ENCODE measurements at places on chromosomes 5 and 9. TPM values are rescaled to one million over a fixed set of nuclear protein-coding genes. Genes with fewer than 3 reads are reported as not detected.

DNA sequence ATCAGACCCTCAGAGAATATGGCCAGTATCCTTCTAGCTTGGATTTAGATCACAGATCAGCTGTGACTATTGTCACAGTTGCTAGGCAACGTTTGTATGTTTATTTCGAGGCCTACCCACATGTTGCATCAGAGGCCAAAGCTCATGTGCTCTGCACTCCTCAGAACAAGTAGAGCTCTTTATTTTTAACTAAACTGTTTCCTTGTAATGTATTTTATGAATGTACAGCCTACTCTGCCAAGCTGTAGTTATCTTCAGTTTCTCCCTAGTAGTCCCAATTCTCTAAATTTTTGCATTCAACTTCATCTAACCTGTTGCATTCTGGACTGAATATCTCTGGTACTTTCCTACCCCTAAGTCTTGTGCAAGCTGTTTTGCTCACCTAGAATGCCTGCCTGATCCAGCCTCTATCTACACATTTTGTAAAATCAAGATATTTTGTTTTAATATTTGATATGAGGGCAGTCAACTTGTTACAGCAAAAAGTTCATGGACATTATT is 52.8 kb downstream of the CAST start:
- peak; percentile 97 for DNase-seq

PTPN3 gene
- 42.7 TPM for polyA plus RNA-seq

DNA sequence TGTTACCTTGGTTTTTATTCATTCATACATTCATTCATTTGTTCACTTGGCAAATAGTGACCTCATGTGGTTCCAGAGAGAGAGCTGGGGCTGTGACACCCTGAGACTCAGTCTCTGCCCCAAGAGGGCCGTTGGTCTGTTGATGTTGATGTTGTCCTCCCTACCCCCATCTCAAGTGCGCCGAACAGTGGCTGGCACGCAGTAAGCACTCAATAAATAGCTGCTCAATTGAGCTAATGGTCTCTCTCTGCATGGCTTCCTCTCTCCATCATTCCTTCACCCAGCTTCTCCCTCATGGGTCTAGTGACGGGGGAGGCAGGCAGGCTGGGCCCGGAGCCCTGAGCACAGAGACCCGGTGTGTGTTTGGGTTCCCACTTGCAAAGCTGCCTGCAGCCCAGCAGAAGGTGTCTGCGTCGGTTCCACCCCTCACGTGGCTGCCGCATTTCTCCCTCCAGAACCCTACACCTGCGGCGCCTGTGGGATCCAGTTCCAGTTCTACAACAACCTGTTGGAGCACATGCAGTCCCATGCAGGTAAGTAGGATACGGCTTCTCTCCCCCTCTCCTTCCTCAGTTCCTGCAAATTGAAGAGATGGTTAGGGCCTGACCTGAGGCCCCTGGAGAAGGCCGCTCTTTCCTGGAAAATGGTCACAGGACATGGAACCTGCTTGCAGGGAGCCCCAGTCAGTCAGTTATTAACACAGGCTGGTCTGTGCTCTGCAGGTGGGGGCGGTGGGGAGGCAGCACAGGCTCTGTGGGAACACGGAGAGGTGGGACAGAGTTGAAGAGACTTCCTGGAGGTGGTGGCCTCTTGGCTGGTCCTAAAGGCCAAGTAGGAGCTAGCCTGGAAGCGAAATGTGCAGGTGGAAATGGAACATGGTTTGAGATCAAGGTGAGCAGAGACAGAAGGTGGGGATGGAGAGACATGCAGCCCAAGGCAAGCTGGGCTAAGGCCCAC is 42.0 kb downstream of the AMBP start:
- no peak for DNase-seq

PRSS3 gene
- polyA plus RNA-seq = 505 TPM

GRCh38 chr9:114559830-114560513 is 27.6 kb upstream of the ATP6V1G1 start:
- DNase-seq = peak; percentile 13

DNA sequence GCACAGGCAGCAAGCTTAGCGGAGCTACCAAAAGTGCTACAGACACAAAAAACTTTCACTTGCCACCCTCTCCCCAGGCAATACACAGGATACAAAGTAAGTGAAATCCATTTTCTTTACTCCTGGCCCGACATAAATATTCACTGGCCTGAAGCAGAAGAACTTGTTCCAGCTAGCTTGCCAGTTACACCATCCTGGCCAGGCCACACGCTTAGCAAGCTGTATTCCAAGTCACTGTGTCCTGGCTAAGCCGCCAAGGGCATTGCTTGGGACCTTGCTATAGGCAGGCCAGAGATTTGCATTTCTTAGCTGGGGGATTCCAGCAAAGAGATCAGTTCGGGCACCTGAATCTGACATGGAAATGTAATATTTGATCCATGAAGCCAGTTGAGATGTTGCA is 71.0 kb upstream of the SLC1A3 start:
- no peak for DNase-seq

DNA sequence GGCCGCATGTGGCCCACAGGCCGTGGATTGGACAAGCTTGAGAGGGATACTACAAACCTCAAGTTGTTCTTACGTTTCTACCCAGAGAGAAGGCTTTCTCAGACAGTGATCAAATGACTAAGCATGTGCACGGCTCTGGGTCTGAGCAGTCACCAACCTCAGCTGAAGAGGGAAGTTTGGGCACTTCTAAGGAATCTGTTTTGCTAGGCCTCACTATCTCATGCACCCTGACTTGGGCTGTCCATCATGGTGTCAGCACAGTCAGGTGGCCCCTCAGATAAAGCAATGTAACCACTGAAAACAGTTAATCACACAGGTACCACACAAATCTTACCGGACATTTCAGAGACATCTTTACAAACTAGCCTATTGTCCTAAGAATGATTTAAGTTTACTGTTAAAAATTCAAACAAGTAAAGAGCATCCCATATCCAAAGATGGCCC is 24.6 kb downstream of the CSF2 start:
- DNase-seq = no peak

DNA sequence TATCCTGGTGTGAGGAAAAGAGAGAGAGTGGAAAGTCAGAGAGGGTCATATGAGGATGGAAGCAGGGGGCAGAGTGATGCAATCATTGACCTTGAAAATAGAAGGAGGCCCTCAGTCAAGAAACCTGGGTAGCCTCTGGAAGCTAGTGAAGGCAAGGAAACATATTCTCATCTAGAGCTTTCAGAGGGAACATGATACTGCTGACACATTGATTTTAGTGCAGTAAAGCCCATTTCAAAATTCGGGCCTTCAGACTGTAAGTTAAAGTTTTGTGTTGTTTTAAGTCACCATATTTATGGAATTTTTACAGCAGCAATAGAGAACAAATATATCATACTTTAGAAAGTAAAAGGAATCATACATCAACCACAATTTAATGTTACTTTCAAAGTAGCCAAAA is 87.0 kb downstream of the ADAMTS19 start:
- no peak for DNase-seq

- DNase-seq = no peak
These were observed 39.2 kb upstream of the NKD2 start for GRCh38 chr5:969408-969839.

DNA sequence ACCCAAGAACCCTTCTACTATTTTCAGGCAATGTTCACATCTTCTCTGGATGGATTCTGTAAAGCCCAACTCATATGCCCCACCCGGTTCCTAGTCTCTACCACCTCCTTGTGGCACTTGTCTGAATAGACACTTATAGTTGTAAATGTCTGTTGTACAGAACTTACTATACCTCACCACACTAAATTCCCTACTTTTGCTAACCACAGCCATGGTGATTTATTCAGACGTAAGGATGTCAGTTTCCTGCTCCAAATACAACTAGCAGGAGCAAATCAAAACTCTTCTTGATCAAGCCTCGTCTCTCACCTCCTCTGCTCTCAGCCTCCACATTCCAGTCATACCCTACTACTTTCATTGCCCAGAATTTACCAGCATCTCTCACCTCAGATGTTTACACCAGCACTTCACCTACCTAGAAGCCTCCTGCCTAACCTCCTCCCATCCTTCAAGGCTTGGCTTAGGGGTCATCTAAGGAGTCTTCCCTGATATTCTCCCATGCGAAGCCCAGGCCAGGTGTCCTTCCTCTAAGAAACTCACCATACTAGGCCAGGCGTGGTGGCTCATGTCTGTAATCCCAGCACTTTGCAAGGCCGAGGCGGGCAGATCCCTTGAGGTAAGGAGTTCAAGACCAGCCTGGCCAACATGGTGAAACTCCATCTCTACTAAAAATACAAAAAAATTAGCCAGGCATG is 75.5 kb downstream of the MAPKAP1 start:
- peak; percentile 46 for DNase-seq

SEMA5A gene
- 1.9 TPM for polyA plus RNA-seq

SUSD3 gene
- 3.7 TPM for polyA plus RNA-seq

GRCh38 chr5:122816756-122817155 is 28.7 kb upstream of the SNX24 start:
- DNase-seq = no peak

HAVCR2 gene
- 3.0 TPM for polyA plus RNA-seq

DNA sequence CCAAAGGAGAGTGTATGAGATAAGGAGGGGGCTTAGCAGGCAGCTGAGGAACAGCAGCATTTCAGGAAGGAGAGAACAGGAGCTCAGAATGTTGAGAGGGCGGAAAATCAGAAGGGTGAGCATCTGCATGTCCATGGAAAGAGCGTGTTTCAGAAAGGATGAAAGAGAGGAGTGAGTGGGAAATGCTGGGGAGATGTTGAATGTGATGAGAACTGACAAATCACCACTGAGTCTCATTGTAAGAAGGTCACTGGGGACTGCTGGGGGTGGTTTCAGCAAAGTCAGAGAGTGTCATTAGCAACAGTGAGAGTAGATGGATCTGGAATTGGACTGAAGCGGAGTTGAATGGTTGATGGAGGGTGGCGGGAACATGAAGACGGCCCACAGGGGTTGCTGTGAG is 65.8 kb downstream of the ANKRD33B start:
- DNase-seq = no peak

GPSM1 gene
- 1.1 TPM for polyA plus RNA-seq

- no peak for DNase-seq
These were observed 264.0 kb upstream of the KIF2A start for GRCh38 chr5:62042007-62042406.

ANKRD31 gene
- polyA plus RNA-seq = 0.22 TPM

DNA sequence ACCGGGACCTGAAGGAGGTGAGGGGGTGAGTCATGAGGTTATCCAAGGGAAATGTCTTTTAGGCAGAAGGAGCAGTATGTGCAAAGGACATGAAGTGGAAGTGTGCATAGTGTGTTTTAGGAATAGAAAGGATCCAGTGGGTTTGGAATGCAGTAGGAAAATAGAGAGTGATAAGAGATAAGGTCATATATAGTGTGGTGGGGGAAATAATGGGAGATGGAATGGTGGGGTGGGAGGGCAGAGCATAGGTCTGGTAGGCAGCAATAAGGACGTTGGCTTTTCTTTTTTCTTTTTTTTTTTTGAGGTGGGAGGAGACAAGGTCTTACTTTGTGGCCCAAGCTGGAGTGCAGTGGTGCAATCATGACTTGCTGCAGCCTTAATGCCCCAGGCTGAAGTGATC is 17.8 kb downstream of the SNX24 start:
- no peak for DNase-seq

FBXL7 gene
- polyA plus RNA-seq = 1.9 TPM

GRCh38 chr9:133142684-133143622 is 20.8 kb downstream of the GBGT1 start:
- DNase-seq = peak; percentile 54

GRCh38 chr9:86594724-86595123 is 240.5 kb upstream of the TUT7 start:
- DNase-seq = no peak

CBY3 gene
- 0.07 TPM for polyA plus RNA-seq

DNA sequence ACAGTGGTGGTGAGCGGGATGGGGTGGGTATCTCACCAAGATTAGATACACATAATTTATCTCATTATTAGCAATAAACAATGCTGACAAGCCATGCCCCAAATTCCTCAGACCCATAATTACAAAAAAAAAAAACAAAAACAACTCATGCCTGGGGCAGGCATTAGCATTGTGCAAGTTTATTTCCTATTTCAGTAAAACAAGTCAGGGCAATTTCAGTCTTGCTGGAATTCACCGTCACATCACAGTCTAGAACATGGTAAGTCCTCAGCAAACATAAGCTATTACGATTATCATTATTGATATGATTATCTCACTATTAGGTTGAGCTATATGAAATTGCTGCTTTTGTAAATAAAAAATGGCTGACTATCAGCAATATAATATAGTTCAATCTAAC is 57.5 kb upstream of the GNAQ start:
- no peak for DNase-seq

DNA sequence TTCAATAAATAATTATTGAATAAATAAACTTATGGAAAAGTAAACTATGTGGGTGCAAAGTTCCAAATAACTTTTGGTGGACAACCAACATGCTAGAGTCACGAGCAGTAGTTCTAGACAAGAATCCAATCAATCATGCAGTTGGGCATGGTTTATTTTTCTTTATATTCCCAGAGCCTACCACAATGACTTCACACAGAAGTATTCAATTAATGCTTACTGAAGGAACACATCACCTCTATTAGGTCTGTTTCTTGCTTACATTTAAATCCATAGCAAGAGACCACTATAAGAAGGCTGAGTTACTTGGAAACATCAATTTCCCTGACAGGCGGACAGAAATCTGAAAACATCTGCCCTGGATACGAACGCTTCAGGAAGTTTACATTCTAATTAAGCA is 214.2 kb downstream of the TMEM232 start:
- DNase-seq = no peak

CORO2A gene
- polyA plus RNA-seq = 57.0 TPM

DNA sequence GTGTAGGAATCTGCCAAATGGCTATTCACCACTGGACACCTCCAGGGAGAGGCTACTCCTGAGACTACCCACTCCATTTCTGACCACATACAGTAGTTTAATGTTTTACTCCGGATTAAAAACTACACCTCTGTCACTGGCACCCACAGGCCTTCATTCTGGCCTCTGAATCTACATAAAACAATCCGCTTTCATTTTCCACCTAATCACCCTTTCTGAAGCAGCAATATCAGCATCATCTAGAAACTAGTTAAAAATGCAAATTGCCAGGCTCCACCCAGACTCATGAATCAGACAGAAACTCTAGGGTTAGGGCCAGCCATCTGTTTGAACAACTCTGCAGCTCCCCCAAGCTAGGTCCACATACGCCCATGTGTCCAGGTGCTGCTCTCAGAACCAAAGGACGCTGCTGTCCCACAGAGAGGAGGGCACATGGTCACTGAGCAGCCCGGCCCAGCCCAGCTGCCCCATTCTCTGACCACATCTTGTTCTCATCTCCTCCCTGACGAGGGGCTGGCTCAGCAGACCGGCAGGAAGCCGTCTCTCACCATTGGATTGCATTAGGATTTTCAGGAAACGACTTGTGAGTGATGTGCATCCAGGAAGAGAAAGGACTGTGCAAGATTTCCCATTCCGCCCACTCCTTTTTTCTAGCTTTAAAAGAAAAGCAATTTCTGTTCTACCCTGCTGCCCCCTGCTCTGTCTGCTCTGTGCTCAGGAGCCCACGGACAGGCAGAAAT is 34.7 kb downstream of the ADAM19 start:
- DNase-seq = peak; percentile 25

TRIM36 gene
- 0.83 TPM for polyA plus RNA-seq

DNA sequence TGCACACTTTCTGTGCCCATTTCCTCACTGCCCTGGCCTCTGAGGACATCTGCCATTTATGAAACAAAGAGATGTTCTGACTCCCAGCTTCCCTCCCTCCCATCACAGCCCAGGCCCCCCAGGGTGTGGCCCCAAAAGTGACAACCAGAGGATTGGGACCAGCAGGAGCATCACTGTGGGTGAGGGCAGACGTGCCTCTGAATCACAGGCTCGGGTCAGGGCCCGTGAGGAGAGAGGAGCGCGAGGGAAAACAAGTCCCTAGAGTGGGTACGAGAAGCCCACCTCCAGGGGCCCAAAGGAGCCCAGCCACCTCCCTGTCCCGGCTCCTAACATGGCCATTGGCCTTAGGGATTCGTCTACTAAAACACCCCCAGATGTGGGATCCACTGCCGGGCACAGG is 138.0 kb upstream of the FSTL4 start:
- DNase-seq = no peak

TOR4A gene
- polyA plus RNA-seq = 3.4 TPM
